ENCODE measurements at places on chromosomes 7 and 10.

GRCh38 chr10:99766302-99766681, 16.1 kb upstream of the ABCC2 start:
- no peak for DNase-seq

GRCh38 chr10:6217611-6218010, 14.9 kb downstream of the PFKFB3 start:
- DNase-seq: no peak

- no peak for DNase-seq
These were observed 76.0 kb downstream of the CALD1 start for GRCh38 chr7:134855442-134855841.

DNA sequence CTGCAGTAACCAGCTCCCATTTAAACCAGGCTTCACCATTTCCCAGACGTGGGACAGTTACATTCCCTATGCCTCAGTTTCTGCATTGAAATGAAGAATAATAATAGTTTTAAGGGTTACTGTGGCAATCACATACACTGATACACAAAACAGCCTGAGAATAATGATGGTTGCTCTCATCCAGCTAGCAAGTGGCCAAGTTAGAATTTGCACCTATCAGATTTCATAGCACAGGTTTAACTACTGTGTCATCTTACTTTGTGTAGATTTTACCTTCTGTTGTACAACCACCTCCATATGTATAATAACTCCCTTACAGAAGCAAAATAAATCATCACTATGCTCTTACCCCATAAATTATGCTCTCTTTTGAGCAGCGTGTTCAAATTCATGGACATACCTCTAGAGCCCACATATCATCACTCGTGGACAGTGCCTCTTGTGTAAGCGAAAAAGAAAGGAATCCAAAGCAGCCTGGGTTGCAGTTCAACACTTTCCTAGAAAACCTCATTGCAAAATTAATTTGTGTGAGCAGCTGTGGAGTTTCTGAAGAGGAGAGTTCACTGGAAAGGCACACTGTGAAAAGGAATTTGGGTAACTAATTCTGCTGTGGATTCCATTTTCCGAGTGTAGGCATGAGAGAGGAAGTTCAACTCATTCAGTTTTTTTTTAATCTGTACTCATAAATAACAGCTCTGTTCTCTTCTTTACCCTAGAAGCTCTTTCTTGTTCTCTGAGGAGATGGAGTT, 492.5 kb downstream of the ARL4A start:
- DNase-seq: no peak

- DNase-seq: no peak
These were observed 214.0 kb upstream of the DKK1 start for GRCh38 chr10:52100011-52100547.

GRCh38 chr10:5476918-5477525, 22.3 kb downstream of the CALML5 start:
- no peak for DNase-seq

DNA sequence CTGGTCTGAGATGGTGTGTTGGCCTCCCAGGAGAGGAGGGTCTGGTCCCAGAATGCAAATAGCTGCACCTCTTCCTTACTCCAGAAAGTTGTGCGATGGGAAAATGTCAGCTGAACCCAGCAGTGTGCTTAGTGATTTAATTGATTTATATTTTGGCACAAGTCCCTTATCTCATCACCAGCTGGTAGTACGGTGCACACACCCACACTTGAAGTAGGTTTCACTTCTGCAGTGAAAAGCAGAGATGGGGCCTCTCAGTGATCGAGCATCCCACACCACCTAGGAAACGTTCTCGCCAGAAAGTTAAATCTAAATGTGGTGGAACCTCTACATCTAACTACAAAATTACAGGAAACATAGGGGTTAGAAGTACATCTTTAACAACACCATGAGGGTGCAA, 80.4 kb downstream of the UBE3C start:
- no peak for DNase-seq

- DNase-seq: no peak
These were observed 68.3 kb downstream of the EBF3 start for GRCh38 chr10:129895811-129896135.

GRCh38 chr10:61164458-61165160, 220.6 kb upstream of the RHOBTB1 start:
- DNase-seq: no peak

GRCh38 chr7:140722254-140722653, 25.7 kb downstream of the NDUFB2 start:
- DNase-seq: no peak

- DNase-seq: no peak
These were observed 238.6 kb downstream of the CNTNAP2 start for GRCh38 chr7:146355216-146355615.

DNA sequence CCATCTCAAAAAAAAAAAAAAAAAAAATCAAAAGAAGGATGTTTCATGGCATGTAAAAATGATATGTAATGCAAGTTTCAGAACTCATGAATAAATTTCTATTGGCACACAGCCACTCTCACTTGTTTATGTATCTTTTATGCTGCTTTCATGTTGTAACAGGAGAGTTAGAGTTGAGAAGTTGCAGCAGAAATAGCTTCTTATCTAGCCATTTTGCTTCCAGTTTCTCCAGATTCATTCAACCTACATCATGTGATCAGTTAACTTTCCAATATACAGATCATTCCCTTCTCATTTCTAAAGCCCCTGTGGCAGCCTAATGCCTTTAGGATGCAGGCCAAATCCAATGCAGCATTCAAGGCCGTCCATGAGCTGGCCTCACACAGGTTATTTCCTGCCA, 30.4 kb downstream of the ZNF786 start:
- no peak for DNase-seq
